Naive thymus-derived CD8-positive, alpha-beta T cell (primary cell): ENCODE measurements at places on chromosomes 16 and 17.
A peak's percentile ranks its signal among the peaks of the same experiment; 100 is the strongest.

GRCh38 chr17:56681561-56682266 is 88.2 kb downstream of the NOG start:
- DNase-seq: peak; percentile 30

DNA sequence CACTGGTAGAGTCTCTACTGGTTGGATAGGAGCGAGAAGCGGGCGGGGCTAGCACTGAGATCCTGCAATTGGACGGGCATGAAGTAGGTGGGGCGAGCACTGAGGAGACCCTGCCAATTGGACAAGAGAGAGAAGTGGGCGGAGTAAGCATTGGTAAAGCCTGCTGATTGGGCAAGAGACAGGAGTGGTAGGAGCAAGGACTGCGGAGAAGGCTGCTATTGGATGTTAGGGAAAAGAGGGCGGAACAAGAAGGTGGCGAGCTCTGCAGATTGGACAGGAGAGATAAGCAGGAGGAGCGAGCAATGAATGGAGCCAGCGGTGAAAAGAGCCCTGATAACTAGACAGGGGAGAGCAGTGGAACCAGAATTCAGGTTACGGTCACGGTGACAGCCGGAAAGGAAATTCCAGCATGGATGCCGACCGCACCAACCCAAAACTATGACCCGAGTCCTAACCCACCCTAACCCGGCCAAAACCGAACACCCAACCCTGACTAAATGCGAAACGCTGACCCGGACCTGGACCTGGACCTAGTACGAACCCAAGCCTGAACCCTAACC is 4.8 kb downstream of the SCGB1C2 start:
- DNase-seq: peak; percentile 31

- no peak for DNase-seq
Observed at GRCh38 chr17:67212714-67213417, 32.1 kb downstream of the HELZ start.

- no peak for DNase-seq
Observed at GRCh38 chr16:13264749-13265552, 363.6 kb downstream of the SHISA9 start.

DNA sequence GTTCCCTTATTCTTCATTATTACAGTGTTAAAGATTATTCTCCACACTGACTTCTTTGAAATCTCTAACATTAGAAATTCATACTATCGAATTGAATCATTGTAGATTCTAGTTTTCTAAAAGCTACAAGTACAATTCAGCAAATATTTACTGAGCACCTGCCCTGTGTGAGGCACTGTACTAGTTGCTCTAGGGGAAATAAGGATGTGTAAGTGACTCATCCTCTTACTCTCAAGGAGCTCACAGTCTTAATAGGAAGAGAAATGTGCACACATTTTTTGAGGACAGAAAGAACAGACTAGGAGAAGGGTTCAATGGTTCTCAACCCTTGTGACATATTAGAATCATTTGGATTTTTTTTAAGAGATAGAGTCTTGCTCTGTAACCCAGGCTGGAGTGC is 7.7 kb upstream of the SLFN12L start:
- no peak for DNase-seq

DNA sequence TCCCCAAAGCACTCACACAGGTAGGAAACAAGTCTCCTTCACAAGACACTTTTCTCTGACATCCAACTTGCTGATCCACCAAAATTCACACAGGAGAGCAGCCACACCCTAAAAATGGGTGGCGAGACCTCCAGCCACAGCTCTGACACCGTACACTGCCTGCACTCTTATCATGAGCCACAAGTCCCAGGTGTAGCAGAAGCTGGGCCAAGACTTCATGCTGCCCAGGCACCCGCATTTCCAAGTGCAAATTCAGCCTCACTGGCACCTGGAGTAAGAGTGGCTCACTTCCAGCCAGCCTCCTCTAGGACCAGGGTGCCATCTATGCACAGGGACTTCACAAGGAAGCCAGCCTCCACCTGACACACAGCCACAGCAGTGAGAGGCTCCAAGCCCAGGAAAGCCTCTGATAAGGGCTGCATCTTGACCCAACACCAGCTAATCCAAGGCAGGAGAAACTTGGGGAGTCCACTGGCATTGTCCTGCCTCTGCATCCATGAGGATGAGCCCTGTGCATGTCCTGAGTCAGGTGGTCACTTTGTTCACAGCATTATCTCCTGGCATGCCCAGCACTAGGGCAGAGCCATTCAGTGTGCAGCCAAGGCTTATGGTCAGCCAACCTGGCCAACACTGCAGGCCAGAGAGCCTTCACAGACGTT is 2.6 kb upstream of the ZNF768 start:
- no peak for DNase-seq

DNA sequence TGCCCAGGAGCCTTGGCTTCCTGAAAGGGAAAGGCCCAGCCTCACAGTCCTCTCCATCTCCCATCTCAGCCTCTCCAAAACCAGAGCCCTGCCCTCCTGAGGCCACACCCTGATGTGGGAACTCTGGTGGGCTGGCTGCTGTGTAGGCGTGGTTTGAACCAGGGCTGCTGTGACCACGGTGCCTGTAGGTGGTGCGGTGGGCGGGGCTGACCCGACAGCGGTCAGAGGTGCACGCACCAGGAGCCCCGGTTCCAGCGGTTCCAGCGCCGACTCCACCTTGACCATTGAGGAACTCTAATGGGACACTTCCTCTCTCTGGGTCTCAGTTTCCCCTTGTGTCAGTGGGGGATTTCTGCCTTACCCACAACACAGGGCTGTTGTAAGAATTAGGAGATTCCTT is 2.4 kb downstream of the RAP1GAP2 start:
- no peak for DNase-seq

- DNase-seq: no peak
Observed at GRCh38 chr16:64864232-64864809, 257.5 kb downstream of the CDH11 start.

- no peak for DNase-seq
Observed at GRCh38 chr17:34095106-34095505, 160.0 kb upstream of the CCL2 start.

- DNase-seq: no peak
Observed at GRCh38 chr17:42010898-42011516, 6.2 kb downstream of the DNAJC7 start.

DNA sequence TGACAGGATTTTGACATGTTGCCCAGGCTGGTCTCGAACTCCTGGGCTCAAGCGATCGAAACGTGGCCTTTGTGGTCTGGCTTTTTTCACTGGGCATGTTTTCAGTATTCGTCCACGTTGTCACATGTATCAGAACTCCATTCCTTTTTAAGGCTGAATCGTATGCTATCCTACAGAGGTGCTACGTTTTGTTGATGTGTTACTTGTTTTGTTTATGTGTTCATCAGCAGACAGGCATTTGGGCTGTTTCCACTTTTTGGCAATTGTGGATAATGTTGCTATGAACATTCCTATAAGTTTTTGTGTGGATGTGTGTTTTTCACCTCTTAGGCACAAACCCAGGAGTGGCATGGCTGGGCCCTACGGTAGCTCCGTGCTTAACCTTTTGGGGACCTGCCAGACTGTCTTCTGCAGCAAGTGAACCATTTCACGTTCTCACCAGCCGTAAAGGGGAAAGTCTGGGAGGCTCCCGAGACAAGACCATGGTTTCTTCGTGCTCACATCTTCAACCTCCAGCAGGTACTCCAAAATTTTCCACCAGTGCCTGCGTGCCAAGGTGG is 26.9 kb downstream of the ADCY9 start:
- no peak for DNase-seq

DNA sequence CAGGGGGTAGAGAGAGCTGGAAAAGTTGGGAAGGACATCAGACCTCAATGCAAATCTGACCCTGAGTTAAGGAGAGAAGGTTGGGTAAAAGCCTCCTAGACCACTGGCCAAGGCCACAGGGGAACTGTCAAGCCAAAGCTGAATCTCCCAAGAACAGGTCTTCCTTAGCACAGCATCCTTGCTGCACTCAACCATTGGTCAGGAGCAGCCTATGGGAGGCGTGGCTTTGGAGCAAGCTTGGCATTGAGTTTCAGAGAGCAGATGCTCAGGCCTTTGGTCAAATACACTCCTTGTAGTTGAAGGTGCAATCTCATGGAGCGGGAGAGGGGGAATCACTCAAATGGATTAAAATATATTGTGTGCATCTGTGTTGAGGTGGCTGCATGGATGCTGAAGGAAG is 21.8 kb downstream of the SOX9 start:
- no peak for DNase-seq

- DNase-seq: no peak
Observed at GRCh38 chr17:8372422-8372821, 4.1 kb downstream of the KRABD2 start.
